ENCODE measurements at places on chromosomes 16 and 17. TPM values are rescaled to one million over a fixed set of nuclear protein-coding genes. Genes with fewer than 3 reads are reported as not detected.

EDC4 gene
- 27.2 TPM for total RNA-seq

KRT33A gene
- total RNA-seq, result not detected

KRT25 gene
- total RNA-seq, result not detected

CD68 gene
- total RNA-seq, result 30.1 TPM

ZP2 gene
- not detected for total RNA-seq

GRIN2A gene
- not detected for total RNA-seq

CDK5R1 gene
- 1.5 TPM for total RNA-seq

IGFBP4 gene
- 334 TPM for total RNA-seq

HOXB9 gene
- total RNA-seq, result not detected

DGKE gene
- total RNA-seq, result 1.8 TPM

CA5A gene
- total RNA-seq, result not detected

SPATA22 gene
- total RNA-seq, result not detected

ZG16B gene
- not detected for total RNA-seq

KRT20 gene
- total RNA-seq, result not detected

OR1G1 gene
- not detected for total RNA-seq

ITGA2B gene
- not detected for total RNA-seq

GINS2 gene
- 3.4 TPM for total RNA-seq

GUCY2D gene
- total RNA-seq, result not detected

TXNL4B gene
- 10.4 TPM for total RNA-seq

OR1A1 gene
- not detected for total RNA-seq

SLFN12L gene
- total RNA-seq, result not detected

GGA2 gene
- 22.9 TPM for total RNA-seq

BICDL2 gene
- total RNA-seq, result 0.16 TPM

TUBB3 gene
- 163 TPM for total RNA-seq

FOXN1 gene
- total RNA-seq, result not detected

CES3 gene
- total RNA-seq, result under 0.01 TPM

All from cardiac atrium fibroblast (primary cell).